ENCODE measurements at places on chromosomes 11 and 22.

- no peak for DNase-seq
Measured at GRCh38 chr11:118227865-118228785, 3.3 kb upstream of the JAML start.

GRCh38 chr11:29293825-29294224, 723.0 kb downstream of the KCNA4 start:
- peak; percentile 66 for DNase-seq

GRCh38 chr22:41050883-41051282, 41.5 kb upstream of the EP300 start:
- DNase-seq = no peak

DNA sequence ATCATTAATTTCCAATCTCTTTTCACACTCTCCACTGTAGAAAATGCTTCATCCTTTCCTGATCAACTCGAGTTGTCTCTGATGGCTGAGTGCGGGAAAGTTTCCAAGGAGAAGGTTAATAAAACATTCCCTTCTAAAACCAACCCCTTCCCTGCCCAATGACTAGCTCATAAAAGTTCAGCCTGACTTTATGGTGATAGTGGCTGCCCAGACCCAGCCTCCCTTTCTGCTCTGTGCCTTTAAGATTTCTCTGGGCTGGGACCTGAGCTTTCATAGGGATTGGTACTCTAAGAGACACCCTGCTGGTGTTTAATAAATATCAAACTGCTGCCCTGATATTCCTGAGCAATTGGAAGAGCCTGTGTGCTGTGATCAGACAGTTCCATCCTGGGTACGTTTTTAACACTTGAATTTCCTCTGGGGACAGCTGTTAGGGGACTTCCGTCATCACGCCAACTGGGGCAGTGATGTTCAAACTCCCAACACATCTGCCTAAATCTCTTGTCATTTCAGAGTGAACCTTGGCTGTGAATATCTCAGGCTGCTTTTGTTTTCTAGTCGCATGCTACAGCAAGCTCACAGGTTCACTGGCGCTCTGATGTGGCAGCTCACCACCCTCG, 195.0 kb upstream of the KIRREL3 start:
- no peak for DNase-seq

GRCh38 chr11:129608711-129609110, 206.9 kb upstream of the TMEM45B start:
- no peak for DNase-seq

DNA sequence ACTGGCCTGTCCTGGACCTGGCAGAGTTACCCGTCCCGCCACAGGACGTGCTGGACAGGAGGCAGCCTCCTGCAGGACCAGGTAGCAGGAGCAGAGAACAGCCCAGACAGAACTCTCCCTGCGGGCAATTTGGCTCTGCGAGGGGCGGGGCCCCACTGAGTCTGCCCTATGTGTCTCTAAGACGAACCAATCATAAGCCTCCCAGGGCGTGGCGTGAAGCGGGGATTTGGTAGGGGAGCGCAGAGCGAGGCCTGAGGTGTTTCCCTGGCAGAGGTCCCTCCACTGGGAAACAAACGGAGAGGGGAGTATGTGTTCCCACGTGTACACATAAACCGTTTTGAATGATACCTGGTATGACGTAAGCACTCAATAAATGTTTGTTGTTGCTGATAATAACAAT, 7.4 kb downstream of the CD82 start:
- no peak for DNase-seq

- DNase-seq = no peak
Measured at GRCh38 chr11:106302416-106302815, 225.0 kb downstream of the AASDHPPT start.

GRCh38 chr11:92482492-92483060, 258.0 kb downstream of the FAT3 start:
- DNase-seq = no peak

- no peak for DNase-seq
Measured at GRCh38 chr11:69981119-69981784, 96.9 kb upstream of the ANO1 start.

GRCh38 chr22:35733036-35733435, 15.4 kb downstream of the APOL5 start:
- no peak for DNase-seq

DNA sequence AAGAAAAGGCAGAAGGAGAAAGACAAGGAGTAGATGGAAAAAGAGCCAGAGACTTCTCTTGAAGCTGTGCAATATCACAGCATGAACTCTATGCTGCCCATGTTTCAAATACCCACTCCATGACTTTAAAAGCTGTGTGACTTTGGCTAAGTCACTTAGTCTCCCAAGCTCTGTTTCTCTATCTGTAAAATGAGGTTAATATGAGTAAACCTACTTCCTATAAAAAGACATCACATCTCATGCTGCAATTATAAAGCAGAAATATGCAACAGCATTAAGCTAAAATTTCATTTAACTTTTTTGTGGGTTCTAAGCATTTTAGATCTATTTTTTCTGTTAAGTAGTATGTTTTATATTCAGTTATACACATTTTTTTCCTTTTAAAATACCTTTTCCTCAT, 11.6 kb downstream of the DGCR2 start:
- no peak for DNase-seq

DNA sequence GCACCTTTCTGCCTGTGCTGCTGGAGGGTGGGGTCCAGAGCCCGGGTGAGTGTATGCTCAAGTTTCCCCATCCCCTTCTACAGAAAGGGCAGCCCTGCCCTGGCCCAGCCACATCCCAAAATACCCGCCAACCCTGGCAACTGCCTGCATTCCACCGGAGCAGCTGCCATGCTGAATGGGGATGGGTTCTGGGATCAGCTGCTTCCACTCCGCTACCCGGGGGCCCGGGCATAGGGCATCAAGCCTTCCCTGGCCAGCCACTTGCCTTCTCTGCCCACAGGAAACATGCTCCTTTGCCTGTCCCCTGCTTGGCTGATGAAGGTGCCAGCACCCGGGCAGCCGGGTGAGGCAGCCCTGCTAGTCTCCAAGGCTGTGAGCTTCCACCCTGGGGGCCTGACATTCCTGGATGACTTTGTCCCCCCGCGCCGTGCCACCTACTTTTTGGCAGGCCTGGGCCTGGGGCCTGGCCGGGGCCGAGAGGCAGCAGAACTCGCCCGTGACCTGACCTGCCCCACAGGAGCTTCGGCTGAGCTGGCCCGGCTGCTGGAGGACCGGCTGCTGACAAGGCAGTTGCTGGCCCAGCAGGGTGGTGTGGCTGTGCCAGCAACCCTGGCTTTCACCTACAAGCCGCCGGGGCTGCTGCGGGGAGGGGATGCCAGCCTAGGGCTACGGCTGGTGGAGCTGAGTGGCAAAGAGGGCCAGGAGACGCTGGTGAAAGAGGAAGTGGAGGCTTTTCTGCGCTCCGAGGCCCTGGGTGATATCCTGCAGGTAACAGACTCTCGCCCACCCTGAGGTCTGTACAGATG, 3.2 kb downstream of the CARNS1 start:
- no peak for DNase-seq

GRCh38 chr11:48170241-48171233, 46.1 kb upstream of the OR4B1 start:
- DNase-seq = peak; percentile 86

- no peak for DNase-seq
Measured at GRCh38 chr22:40058265-40058664, 63.5 kb downstream of the FAM83F start.

DNA sequence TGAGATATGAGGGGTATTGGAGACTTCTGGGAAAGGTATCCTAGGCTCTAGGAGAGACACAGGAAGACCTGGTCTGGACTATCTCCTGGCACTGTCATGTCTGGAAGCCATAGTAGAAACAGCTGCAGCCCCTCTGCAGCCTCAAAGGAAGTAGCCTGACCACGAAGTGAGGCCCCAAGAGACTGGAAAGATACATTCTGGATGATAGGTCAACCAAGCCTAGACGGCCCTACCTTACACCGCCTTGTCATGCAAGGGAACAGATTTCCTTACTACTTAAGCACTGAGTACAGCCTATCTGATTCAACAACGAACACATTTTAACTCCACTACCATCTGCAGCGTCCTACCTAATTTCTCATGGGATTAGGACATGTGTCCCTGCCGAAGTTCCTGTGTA, 31.1 kb downstream of the UQCR10 start:
- DNase-seq = peak; percentile 40

DNA sequence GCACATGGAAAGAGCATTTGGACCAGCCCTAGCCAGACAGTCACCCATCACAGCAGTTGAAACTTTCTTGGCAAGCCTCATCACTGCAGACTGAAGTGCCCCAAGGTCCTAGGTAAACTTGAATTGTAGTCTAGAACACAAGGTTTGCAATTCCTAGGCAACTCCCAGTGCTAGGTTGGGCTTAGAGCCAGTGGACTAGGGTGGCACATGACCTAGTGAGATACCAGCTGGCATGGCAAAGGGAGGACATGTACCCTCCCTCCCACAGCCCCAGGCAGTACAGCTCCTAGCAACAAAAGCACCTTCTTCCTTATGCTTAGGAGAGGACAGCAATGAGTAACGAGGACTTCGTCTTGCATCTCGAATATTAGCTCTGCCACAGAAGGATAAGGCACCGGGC, 889.5 kb downstream of the JRKL start:
- DNase-seq = no peak

DNA sequence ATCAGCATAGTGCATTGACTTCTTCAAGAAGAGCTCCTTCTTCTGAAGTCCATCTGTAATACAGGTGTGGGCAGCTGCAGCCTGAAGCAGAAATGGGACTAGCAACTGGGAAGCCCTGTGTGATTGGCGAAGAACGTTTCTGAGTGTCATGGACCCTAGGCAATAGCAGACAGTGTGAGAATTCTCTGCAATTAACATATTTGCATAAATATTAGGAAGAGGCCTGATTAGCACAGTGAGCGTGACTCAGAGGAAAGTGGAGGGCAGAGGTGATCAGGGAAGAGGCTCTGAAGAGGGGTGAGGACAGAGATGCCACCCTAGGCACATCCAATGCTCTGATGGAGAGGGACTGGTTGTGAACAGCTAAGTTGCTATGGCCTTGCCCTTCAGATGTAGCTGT, 171.2 kb upstream of the ZBED5 start:
- no peak for DNase-seq

- no peak for DNase-seq
Measured at GRCh38 chr11:210803-211180, 3.3 kb downstream of the RIC8A start.

DNA sequence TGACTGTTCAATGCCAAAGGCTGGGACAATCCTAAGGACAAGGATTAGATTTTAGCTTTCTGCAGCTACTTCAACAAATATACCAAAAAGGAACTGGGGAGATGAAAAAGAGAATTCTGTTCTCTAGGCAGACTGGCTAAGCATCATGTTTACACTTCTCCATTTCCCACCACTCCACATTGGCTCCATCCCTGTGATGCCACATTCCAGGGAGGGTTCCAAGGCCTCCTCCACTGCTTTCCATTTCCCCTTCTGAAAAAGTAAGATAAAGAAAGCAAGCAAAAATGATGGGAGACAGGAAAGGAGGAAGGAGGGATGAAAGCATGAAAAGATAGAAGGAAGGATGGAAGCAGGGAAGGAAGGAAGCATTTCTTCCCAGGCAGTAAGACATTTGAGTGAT, 315.8 kb downstream of the BLID start:
- DNase-seq = no peak

- no peak for DNase-seq
Measured at GRCh38 chr11:70201882-70202861, 924 bp upstream of the FADD start.

GRCh38 chr11:58731819-58732218, at the start of gene GLYAT:
Gene GLYAT, minus strand, starts transcription at chr11:58731943. Its CDS starts 7,447 bp downstream, at chr11:58724496.
- no peak for DNase-seq

DNA sequence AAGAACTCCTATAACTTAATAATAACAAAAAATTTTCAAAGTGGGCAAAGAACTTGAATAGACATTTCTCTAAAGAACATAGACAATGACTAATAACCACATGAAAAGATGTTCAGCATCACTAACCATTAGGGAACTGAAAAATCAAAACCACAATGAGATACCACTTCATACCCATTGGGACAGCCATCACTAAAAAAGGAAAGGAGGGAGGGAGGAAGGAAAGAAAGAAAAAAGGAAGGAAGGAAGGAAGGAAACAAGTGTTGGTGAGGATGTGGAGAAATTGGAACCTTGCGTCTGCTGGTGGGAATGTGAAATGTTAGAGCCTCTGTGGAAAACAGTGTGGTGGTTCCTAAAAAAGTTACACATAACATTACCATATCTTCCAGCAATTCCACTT, 55.8 kb downstream of the MS4A13 start:
- no peak for DNase-seq

GRCh38 chr22:21972293-21972779, 10.3 kb downstream of the TOP3B start:
- DNase-seq = peak; percentile 17

DNA sequence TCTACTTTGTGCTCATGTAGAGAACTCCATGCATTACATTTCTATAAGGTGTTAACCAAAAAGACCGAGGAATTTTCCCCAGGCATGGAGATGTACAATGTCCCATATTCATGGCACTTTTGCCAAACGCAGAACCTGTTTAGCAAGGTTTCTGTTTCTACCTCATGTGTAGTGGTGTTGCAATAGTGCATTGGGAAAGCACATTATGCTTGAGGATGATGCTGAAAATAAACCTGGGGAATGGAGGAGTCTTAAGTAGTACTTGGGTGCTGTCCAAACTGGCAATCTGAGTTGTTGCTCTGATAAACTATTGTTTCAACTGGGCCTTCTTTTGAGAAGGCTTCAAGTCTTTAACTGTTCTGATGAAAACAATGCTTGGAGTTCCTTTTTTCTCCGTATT, 11.5 kb upstream of the MUC15 start:
- no peak for DNase-seq

GRCh38 chr22:29079218-29079901, 6.5 kb downstream of the KREMEN1 start:
- peak; percentile 71 for DNase-seq

DNA sequence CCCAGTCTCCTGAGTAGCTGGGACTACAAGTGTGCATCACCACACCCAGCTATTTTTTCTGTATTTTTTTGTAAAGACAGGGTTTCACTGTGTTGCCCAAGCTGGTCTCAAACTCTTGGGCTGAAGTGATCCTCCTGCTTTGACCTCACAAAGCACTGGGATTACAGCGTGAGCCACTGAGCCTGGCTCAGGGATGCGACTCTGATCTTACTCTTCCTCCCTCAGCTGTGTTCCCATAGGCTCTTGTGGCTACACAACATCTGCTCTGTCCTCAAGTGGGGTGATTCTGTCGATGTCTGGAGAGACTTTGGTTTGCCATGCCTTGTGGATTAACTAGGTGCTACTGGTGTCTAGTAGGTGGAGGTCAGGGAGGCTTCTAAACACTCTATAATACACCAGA, 127.0 kb upstream of the SERPIND1 start:
- no peak for DNase-seq

GRCh38 chr11:66112041-66112491, 42.0 kb downstream of the PACS1 start:
- DNase-seq = no peak
